Stimulated activated naive B cell treated with anti-CD40 and anti-IgM and Interleukin-4, amounts not matched to agents 10 μg/mL and 1 μg/mL and 100 μg/mL, for 72 hours (primary cell): ENCODE measurements at places on chromosomes 5 and 9.
A peak's percentile ranks its signal among the peaks of the same experiment; 100 is the strongest.

GRCh38 chr5:81425569-81425968 lies 31.6 kb upstream of the ACOT12 start:
- DNase-seq = no peak

DNA sequence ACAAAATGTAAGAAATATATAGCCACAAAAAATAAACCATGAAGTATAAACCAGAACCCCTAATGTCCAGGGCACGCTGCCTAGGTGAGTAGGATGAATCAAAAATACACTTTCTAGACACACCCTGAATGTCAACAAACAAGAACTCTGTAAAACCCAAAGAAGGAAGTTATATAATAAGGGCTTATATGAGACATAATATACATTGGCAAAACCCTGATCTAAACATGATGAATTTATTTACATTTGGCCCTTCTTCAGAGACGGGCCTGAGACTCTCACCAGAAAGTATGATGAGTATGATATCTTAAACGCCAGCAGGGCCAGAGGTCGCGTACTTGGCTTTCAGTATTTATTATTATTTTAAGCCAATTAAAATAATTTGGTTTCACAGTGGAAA lies 125.1 kb upstream of the FST start:
- DNase-seq = no peak

DNA sequence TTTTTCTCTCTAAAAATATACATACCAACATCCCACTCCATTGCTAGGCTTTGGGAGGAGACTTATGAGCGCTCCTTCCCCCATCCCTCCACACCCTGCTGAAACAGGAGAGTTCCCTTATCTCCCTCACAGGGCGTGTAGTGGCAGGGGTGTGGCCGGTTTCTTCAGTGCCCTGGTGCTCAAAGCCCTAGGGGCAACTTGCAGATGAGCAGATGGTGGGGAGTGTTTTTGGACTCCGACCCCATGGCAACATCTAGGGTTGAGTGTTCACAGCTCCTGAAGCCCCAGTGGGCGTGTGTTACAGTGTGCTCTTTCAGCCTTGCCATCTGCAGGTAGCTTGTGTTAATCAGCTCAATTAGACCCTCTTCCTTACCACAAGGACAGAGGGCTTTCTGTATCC lies 409.5 kb downstream of the MAT2B start:
- peak; percentile 55 for DNase-seq

- DNase-seq = no peak
These were observed 3.7 kb downstream of the HNRNPH1 start for GRCh38 chr5:179619776-179620175.

DNA sequence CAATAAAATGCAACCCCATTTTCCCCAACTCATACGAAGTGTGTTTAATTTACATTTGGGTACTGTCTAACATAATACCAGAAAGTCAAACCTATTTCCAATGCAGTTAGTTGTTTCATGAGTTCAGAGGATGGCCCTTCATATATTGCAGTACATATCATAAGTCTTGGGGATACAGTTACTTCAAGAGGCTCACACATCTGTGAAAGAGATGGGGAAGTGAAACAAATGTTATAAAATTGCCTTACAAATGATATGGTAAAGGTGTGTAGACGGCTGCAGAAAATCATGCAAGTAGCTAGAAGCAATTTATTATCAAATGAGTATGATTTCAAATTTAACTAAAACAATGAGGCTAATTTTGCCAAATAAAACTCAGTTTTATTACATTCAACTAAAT lies 219.0 kb upstream of the CDH12 start:
- no peak for DNase-seq

DNA sequence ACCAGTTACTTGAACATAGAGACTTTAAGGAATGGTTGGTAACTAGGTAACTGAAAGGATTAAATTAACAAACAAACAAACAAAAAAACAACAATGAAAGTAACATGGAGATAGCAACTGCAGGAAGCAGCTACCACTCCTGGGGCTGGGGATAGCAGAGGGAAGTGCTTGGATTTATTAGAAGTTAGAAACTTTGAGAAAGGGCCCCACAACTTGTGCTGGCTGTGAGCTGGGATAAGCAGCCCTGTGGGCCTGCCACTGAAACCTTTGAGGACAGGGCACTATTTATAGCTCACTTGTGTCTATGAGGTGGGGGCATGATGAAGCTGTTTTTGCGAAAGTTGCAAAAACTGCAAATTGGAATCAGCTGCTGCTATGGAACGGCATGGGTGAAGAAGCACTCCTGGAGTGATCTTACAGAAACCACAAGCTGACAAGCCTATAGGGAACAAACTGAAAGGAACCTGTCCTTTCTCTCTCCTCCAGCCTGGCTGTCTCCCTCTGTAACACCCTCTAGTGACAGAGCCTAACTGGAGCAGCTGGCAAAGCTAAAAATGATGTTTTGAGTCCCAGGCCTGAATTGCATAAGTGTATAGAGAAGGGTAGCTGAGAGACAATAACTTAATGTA lies 91.4 kb upstream of the RANBP6 start:
- no peak for DNase-seq

GRCh38 chr9:108517651-108518365 lies 338.0 kb downstream of the ACTL7B start:
- DNase-seq = no peak

- DNase-seq = no peak
These were observed 141.6 kb upstream of the SPEF2 start for GRCh38 chr5:35476036-35476435.

DNA sequence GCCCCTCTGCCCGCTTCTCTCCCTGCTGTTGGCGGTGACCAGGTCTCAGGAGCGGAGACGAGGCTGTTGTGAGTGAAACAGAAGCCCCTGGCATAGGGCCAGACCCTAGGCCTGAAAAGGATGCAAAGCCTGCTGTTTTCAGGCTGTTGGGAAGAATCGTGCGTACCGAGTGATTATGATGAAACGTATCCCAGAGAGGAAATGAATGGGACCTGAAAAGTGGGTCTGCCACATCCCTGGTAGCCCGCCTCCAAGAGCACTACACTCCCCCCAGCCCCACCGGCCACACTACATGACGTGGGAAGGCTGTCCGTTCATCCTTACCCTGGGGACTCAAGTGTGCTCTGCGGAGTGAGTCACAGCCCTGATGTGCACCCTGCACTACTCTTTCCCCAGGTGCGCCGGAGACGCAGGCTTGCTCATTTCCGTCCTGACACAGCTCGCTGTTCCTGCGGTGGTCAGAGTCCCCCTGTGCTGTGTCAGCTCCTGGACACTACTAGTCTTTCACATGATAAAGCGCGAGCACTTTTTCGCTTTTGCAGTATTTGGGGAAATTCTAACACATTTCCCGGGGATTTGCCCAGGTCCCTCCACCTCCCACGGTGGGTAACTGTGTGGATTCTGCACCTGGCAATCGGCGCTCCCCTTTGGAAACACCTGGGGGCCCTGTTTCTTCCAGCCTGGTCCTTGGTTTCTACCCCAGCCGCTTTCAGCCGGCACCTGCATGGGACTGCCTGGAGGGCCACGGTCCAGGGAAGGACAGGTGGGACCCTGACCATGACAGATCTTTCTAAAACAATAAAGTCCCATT lies 91.5 kb downstream of the ANKRD33B start:
- no peak for DNase-seq

DNA sequence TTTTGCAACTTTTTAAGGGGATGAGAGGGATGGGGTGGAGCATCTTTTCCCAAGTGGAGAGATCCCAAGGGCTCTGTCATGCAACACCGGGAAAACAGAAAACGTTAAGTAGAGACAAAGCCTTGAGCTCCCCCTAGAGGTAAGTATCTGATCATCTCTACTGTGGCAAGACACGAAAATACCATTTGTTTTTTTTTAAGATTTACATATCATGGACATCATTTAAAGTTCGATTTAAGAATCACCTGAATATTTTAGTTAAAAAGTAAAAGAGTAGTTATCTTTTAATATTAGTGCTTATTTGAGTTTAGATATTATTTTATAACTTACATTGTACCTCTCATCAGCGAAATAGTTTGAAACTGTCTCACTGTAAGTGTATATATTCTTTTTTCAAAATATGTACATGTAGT lies 200.4 kb downstream of the LRRC70 start:
- peak; percentile 1 for DNase-seq

- no peak for DNase-seq
These were observed 50.8 kb downstream of the F2R start for GRCh38 chr5:76766746-76767145.

DNA sequence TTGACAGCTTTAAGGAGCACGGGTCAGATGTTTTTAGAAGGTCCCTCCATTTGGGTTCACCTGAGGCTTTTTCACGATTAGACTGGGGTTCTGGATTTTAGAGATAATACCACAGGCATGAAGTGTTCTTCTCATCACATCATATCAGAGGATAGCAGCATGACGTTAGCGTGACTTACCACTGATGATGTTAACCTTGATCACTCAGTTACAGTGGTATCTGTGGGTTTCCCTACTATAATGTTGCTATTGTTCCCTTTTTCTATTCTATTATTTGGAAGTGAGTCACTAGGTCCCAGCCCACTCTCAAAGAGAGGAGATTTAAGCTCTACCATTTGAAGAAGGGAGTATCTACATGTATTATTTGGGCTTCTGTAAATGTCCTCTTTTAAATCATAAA lies 300.0 kb downstream of the MAST4 start:
- no peak for DNase-seq

GRCh38 chr5:78361631-78361993 lies 1.2 kb downstream of the SCAMP1 start:
- no peak for DNase-seq

GRCh38 chr5:122458278-122458872 lies 146.3 kb downstream of the SNCAIP start:
- no peak for DNase-seq

- DNase-seq = no peak
These were observed 22.1 kb downstream of the TRMO start for GRCh38 chr9:97900103-97900737.

DNA sequence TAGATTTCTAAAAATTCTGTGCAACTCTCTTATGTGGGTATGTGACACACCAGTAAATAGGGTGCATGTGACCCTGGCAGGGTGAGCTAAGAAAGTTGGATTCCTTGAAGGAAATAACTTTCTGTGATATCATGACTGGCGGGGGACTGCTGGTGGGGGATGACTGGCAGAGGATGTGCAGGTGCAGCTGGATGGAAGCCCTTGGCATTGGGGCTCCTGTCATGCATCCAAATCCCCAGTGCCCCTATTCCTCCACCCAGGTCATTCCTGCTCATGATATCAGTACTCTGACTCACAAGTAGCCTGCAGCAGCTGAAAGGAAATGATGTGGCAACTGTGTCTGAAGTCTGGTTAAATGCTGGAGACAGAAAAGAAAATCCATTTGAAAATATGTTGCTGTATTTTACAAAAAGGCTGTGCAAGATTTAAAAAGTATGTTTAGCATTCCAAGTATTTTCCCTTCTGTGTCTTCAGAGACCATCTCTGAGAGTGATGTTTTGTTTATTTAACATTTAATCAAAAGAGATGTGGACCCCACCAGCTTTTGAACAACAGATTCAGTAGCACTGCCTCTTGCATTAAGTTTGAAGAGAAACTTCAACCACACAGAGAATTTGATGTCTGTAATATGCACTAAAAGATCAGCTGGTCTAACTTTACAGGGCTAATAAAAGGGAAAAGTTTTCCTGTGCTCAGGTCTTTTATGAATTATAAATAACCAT lies 17.9 kb upstream of the ZSWIM6 start:
- DNase-seq = no peak

DNA sequence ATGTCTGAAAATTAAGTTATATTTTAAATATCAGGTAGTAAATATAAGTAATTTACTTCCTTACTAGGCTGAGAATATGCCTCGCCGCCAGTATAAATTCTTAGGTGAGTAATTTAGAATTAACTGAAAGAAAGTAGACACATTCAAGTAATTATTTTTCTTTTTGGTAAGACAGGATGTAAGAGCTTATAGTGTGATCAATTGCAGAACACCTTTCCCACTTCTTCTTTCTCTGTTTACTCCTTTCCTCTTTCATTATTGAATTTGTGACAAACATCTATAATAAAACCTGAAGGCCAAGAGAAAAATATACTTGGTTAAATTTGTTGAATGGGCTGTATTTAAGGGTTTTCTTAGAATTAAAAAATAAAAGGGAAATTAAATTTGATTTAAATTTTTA lies 195.1 kb upstream of the CDKN2B start:
- DNase-seq = no peak

- DNase-seq = no peak
These were observed 117.0 kb upstream of the CXCL14 start for GRCh38 chr5:135695656-135696313.

DNA sequence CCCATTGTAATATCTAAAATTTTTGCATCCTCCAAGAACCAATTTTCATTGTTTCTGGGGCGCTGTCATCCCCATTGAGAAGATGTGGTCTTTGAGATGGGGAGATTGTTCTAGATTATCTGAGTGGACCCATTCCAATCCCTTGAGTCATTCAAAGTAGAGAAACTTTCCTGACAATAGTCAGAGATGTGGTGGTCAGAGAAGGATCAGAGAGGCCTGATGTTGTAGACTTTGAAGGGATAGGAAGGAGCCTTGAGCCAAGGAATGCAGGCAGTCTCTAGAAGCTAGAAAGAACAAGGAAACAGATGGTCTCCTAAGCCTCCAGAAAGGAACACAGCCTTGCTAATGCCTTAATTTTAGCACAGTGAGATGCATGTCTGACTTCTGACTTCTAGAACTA lies 80.4 kb downstream of the TEK start:
- DNase-seq = no peak

DNA sequence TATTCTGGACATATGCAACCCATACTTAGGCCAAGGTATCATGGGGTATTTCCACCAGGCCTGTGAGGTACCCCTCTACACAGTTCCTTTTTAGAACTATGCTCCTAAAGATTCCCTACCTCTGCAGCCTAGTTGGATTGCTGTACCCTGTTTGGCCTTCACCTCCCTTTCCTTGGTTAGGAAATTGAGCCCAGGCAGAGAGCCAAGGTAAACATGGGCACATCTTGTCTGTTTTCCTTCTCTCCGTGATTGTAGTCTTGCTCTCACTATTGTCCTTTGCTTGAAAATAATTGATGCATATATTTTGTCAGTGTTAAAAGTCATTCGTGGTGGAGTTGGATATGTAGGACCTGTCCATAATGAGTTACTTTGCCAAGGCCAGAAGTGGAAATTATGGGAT lies 26.7 kb downstream of the BDP1 start:
- no peak for DNase-seq

DNA sequence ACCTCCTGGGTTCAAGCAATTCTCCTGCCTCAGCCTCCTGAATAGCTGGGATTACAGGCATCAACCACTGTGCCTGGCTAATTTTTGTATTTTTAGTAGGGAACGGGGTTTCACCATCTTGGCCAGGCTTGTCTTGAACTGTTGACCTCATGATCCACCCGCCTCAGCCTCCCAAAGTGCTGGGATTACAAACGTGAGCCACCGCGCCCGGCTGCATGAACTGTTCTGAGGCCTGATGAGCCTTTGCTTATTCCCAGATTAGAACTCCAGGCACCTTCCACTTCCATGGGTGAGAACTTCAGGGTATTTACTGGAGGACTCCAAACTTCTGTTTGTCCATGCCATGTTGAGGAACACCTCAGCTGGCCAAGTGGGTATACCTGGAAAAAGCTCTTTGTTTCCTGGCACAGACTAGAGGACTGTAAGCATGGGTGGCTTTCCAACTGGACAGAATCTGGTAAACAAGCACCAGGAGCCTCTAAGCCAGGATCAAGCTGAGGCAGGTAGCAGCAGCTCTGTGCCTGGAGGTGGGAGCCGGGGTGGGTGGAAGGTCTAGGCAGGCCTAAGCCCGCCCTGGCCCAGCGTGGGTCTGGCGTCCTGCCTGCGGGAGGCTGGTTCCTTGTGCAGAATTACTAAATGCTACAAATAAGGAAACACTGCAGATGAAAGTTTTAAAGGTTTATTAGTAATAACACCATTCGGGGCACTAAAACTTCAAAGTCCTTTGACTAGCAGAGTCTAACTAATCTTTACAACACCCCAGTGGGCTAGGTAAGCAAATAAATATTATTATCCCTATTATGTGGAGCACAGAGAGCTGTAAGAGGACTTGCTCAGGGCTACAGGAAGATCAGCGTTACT lies 78.4 kb downstream of the SEMA5A start:
- no peak for DNase-seq
